ENCODE measurements at places on chromosomes 16 and 17.

DNA sequence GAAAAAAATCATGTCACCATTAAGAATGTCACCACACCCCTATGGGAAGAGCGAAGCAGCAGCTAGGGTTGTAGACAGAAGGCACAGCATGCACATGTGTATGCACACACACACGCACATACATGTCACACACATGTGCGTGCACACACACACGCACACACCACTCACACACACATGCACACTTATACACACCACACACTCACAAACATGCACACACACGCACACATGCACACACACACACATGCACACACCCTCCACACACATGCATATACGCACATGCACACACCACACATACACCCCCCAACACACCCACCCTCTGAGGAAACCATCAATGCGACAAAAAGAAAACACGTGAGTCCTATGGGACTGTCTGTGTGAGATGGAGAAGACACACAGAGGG is 205.4 kb downstream of the ENGASE start:
- DNase-seq: no peak

DNA sequence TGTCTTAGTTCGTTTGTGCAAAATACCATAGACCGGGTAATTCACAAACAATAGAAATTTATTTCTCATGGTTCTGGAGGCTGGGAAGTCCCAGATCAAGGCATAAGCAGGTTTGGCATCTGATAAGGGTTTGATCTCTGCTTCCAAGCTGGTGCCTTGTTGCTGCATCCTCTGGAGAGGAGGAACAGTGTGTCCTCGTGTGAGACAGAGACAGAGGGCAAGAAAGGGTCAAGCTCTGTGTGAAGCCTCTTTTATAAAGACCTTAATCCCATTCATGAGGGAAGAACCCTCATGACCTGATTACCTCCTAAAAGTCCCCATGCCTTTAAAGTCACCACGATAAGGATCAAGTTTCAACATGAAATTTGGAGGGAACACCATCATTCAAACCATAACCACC is 55.8 kb upstream of the TANC2 start:
- DNase-seq: no peak

- peak; percentile 92 for DNase-seq
Observed at GRCh38 chr17:4806777-4807604, at the start of gene PLD2. Gene PLD2, plus strand, starts transcription at chr17:4807152. Its CDS starts 621 bp downstream, at chr17:4807773.

GRCh38 chr17:40961591-40961990 is 5.2 kb downstream of the KRT39 start:
- no peak for DNase-seq

- DNase-seq: no peak
Observed at GRCh38 chr16:4378161-4378666, 6.6 kb downstream of the VASN start.

- no peak for DNase-seq
Observed at GRCh38 chr16:1323296-1324239, 9.9 kb upstream of the BAIAP3 start.

DNA sequence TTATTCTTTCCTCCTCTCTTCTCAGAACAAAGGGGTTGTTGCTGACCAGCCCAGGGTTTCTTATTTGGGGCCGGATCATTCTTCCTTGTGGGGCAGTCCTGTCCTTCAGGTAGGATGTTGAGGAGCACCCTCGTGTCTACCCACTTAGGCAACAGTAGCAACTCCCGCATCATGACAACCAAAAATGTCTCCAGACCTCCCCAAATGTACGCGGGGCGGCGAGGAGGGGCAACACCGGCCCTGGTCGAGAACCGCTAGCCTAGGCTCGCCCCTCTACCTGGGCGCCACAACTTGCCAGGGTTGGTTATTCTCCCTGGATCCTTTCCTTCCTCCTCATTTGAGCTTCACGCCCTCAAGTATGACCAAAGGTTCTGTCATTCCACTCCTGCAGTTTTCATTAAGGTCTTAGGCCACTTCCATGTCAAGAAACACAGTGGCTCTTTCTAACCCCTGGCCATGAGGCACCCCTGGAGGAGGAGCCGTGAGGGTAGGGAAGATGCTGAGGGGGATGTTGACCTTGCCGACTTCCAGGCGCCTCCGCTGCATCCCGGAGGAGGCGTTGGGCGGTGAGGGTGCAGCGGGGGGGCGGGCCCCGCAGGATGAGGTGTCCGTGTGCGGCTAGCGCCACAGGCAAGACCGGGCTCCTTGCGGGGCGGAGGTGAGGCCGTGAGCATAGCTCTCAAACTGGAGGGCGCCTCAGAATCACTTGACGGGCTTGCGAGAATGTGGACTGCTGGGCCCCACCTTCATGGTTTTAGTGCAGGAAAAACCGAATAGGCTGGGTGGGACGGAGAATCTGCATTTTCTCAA is 712 bp upstream of the SPECC1 start:
- DNase-seq: no peak

GRCh38 chr17:47969930-47970724 is 786 bp upstream of the CDK5RAP3 start:
- no peak for DNase-seq

DNA sequence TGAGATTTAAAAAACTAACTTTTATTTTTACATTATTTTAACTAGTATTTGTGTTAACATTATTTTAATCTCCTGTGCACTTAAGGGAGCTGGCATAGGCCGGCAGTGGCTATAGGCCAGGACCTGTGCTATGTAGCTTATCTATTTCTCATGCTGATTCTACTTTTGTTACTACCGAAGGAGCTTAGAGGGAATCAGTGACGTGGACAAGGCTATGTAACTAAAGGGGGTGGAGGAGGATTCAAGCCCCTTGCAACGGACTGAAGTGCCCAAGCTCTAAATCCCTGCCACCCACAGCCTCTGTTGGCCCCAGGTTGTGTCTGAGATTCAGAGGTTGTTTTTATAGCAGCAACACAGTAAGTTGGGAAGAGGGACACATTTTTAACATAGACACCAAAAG is 356.4 kb downstream of the WWOX start:
- no peak for DNase-seq

DNA sequence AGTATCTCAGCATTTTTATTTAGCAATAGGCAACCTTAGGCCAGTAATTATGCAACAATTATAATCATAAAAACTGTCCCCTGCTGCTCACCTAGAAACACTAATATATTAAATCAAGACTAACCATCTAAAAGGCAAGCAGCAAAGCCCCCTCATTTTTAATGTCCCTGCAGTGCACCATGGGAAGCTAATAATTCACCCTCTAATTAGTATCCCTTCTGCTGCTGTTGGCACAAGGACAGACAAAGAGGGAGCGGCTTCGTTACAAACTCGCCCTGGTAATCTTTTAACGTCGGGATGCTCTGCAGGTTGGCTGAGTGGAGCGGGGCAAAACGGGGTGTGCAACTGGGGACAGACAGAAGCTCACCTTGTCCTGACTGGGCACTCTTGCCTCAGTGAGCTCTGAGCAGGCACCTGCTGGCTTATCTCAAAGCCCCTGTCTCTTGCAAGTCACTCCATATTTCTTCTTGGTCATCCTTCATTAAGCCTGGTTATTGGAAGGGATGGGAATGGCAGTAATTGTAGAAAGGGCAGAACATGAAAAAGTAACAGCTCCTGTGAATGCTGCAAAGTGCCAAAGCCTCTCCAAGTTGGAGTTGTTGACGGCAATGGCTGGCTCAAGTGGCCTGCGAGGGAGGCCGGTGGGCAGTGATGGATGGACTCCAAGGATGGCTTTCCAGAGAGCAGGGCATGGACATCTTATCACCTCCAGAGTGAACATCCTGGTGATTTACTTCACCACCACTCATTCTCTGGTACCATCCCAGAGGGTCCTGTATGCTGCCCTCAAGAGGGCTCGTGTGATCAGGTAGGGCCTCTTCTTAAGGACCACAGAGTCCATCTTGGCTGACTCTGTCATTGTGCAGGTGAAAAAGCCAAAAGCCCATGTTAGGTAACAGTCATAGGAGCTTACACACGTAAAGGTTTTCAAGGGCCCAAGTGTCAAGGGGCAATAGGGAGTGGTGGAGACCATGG is 219.6 kb upstream of the N4BP1 start:
- DNase-seq: no peak

DNA sequence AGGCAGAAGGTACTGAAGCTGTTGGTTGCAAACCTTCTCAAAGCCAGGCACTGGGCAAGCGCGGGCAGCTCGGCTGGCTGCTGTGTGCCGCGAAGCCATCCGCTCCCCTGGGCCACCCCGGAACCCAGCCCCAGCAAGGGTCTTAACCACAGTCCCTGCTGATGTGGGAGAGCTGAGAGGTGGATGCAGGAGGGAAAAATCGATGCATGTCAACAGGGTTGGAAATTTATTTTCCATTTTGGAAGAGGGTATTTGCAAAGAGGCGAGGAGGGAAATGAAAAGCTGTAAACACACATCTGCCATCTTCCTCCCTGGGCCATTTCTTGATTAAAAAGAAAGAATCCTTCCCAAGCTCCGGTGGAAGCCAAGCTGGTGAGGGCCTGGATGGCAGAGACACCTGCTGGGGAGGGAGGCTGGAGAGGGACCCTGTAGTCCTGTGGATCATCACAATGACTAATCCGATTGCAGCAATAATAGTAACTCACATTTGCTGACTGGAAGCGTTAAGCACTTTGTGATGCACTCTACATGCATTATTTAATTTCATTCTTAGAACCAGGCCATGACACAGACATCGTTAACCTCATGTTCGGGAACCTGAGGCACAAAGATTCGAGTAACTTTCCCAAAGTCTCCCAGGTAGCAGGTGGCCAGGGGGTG is 13.9 kb upstream of the TBX2 start:
- DNase-seq: no peak

DNA sequence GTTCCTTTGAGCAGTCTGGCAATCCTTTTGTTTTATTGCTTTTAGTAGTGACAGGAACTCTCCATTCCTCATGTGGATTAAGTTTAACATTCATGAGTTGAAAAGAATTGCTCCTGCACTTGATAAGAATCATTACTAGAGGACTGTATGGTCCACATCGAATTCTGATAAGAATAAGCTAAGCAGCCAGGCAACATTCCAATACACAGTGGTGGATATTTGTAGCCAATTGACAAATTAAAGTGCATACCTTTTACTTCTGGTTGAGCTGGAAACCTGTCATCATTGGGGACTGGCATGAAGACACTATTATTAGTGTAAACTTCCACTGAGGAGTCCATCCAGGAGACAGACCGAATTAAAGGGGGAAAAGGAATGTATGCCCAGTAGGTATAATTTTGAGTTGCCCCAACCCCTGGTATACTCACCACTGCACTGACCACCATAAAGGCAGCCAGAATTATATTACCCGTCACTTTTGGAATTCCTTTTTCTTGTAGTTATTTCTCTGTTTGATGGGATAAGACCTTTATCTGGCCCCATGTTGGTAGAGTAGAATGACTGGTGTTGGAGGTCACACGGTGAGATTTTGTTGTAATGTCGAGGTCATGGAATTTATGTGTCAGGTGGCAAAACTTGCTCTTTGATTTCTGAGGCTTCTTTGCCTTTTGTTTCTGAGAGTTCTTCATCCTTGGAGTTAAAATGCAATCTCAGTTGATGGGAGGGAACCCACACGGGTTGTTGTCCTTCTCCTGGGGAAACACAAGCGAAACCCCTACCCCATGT is 72.1 kb upstream of the ARL4D start:
- DNase-seq: no peak

DNA sequence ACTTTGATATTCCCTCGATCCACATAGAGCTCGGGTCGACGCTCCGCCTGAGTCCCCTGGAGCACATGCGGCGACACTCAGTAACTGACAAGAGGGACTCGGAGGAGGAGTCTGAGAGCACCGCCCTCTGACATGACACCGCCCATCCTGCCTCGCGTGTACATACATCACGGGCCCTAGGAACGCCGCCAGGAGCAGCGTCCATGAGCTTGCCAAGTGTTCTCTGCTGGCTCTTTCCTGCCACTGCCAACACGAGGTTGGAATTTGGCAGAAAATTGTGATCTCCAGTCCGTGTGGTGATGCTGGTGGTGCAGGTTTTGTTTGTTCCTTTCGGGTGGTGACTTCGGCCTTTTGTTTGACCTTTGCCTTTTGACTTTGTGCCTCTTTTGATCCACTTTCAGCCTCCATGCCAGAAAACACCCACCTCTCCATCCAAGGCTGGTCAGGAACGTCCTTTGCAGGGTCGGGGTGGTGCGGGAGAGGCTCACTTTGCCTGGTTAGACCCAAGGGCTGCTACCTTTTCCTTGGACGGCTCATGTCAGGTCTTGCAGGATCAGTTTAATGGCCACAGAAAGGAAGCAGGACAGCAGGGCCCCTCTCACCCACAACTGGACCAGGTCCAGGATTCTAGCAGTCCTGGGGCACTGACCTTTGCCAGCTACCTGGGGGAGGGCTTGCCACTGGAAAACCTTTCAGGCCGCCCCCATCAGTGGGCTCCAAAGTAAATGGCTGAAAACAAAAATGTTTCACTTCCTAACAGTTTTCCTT is 27.6 kb downstream of the ELAC2 start:
- DNase-seq: no peak
